Naive B cell (primary cell): ENCODE measurements at places on chromosomes 12 and 14.
A peak's percentile ranks its signal among the peaks of the same experiment; 100 is the strongest.

DNA sequence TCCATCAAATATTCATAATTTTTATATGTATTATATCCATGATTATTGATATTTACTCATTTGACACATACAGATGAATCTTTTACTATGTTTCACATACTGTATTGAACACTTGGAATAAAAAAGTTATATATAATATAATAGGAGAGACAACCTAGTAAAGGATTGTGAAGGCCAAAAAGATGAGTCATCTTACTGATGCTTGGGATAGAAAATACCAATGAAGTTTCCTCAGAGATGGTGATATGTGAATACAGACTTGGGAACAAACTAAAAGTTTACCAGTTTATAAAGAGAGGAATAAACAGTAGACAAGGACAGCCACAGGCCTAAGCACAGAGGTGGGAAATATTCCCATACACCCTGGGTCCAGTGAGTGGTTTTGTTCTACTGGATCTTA, 743.9 kb upstream of the FLRT2 start:
- H3K4me1 ChIP-seq: no peaks in the 10 kb centered on the region
- H3K4me3 ChIP-seq: no peak overlapping the region
- no peak overlapping the region for H3K27ac ChIP-seq
- no peaks in the 10 kb centered on the region for H3K27me3 ChIP-seq
- no peaks in the 10 kb centered on the region for H3K36me3 ChIP-seq

- H3K36me3 ChIP-seq: no peaks in the 10 kb centered on the region
- H3K27ac ChIP-seq: peak within 1 kb of the TSS; percentile 92
- H3K4me3 ChIP-seq: peak within 1 kb of the TSS; percentile 98
- peak; percentile 76 for DNase-seq
- no peaks in the 10 kb centered on the region for H3K27me3 ChIP-seq
Measured at GRCh38 chr14:58637391-58638230, at the start of gene DACT1. TSS of gene DACT1 (plus strand) at chr14:58637962. CDS start at chr14:58638203, 241 bp downstream.

DNA sequence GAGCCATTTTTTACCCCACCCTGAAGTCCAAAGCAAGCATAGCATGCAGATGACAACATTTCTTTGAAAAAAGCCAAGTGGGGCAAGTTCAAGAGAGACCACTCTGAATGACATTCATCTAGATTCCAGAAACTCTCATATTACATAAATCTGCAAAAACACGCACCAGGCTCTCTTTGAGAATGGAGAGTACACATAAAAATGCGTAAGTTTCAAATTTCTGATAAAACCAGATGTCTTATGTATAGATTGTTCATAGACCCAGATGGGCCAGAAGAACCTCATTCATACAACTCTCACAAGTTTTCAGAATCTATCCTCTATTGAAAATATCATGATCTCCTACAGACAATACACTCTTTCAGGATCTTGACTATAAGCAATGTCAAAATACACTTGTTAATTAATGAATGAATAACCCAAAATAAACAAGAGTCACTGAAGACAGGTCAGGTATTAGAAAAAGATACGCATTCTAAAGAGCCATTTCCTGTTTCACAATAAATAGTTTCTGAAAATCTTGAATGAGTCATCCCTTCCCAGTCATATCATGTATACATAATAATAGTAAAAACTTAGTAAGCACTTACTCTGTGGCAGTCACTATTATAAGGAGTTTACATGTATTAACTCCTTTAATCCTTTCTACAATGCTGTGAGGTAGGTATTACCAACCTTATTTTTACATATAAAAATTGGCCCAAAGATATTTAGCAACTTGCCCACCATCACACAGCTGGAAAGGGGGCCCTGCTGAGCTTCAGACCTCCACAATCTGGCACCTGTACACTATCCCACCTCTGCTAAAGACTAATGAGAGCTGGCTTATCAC, 72.0 kb downstream of the PPP2R5E start:
- H3K27me3 ChIP-seq: no peaks in the 10 kb centered on the region
- no peak overlapping the region for H3K27ac ChIP-seq
- H3K4me1 ChIP-seq: peaks cover 25% of the 10 kb centered on the region
- DNase-seq: no peak

DNA sequence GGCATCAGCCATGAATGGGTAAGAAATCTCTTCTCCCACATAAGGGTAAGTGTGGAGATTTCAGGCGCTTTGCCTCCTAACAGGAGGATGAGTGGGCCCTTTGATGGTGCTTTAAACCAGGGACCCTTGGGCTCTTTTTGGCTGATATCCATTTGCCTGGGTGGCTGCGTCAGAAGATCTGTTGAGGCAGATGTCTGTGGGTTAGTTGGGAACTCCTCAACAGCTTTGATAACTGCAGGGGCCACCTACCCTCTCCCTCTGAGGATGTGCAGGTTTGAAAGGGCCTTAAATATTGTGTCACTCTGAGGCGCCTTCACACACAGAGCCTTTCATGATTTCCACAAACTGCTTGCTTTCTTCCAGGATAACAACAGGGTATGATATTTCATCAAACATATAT, 210.7 kb downstream of the PPM1H start:
- no peak overlapping the region for H3K4me3 ChIP-seq
- no peak for DNase-seq
- peaks cover 3% of the 10 kb centered on the region for H3K4me1 ChIP-seq
- no peak overlapping the region for H3K27ac ChIP-seq

GRCh38 chr14:91284146-91284790, 39.8 kb upstream of the GPR68 start:
- peaks cover 32% of the 10 kb centered on the region for H3K4me1 ChIP-seq
- H3K27me3 ChIP-seq: no peaks in the 10 kb centered on the region
- H3K27ac ChIP-seq: peak overlapping the region; percentile 94
- H3K4me3 ChIP-seq: no peak overlapping the region
- peaks cover 42% of the 10 kb centered on the region for H3K36me3 ChIP-seq
- no peak for DNase-seq

GRCh38 chr14:21399311-21399870, 15.6 kb upstream of the SUPT16H start:
- H3K27me3 ChIP-seq: no peaks in the 10 kb centered on the region
- no peak for DNase-seq
- H3K4me3 ChIP-seq: no peak overlapping the region
- H3K36me3 ChIP-seq: peaks cover 22% of the 10 kb centered on the region
